Pancreas (tissue), 10 donors: ENCODE measurements at places on chromosomes 12 and 14. TPM values are rescaled to one million over a fixed set of nuclear protein-coding genes. Genes with fewer than 3 reads are reported as not detected.

Gene NDRG2
- total RNA-seq, result 70.4 TPM

Gene MIP
- total RNA-seq, result not detected

Gene NGDN
- 9.8 TPM for total RNA-seq

Gene B4GALNT1
- total RNA-seq, result not detected

Gene TEAD4
- 22.6 TPM for total RNA-seq

Gene KRT1
- total RNA-seq, result not detected
